Right hindlimb (tissue), 1 donor: ENCODE measurements at places on chromosomes 1 and 21.

DNA sequence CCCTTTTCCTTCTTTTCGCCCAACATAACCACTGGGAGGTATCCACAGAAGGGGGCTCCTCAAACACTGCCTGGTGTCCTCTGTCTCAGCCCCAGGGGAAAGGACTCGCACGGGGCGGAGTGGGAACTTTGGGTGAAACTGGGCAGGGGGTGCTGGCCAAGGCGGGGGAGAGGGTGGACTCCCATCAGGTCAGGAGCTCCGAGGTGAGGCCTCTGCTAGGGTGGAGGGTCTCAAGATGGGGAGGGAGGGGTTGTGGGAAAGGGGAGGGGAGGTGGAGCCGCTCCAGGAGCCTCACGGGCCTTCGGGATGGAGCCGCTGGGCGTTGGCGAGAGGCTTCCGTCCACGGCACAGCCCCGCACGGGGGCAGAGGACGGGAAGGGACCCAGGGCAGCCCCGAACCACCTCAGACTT is 43.2 kb upstream of the POFUT2 start:
- DNase-seq: peak; percentile 18

DNA sequence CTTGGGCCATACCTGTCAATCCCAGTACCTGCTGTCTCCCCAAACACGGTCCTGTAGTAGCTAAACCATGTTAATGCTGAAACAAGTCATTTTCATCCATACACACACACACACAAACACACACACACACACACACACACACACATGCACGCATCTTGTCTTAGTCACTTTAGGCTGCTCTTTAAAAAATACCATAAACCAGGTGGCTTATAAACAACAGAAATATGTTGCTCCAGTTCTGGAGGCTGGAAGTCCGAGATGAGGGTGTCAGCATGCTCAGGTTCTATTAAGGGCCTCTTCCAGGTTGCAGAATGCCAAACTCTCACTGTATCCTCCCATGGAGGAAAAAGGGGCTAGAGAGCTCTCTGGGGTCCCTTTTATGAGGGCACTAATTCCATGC is 129.9 kb downstream of the NTPCR start:
- DNase-seq: no peak

- DNase-seq: no peak
These were observed 67.5 kb upstream of the ACTRT2 start for GRCh38 chr1:2953688-2954285.

- DNase-seq: no peak
These were observed 176.8 kb upstream of the SAMSN1 start for GRCh38 chr21:14722841-14723483.

DNA sequence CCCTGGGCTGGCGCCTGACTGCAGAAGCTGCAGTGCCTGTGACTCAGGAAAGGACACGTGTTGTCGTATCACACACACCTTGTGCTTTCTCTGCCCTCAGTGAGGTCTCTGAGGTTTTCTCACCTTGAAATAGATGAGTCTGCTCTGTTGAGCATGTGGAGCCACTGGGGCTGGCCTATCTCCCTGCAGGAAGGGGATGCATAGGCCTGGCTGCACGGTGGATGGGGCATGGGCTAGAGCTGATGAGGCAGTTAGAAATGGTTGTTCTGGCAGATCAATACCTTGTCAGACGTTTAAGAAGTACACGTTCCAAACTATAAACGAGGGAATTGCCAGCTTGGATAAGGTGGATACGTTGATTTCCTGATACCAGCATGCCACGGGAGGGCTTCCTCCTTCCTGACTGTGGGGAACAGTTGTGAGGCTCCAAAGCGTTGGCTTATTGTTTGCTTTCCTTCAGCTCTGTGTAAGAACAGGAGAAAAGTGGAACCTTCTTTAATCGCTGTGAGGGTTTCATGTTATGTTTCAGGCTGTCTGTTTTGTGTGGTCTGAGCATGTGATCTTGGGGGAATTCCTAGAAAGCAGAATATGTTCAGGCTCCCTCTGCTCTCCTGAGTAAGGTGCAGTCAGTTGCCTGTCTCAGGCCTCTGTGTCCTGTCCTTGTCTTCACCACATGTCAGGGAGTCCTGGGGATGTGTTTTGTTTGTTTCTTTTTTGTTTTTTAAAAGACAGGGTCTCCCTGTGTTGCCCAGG is 44.8 kb downstream of the PCNT start:
- DNase-seq: no peak

DNA sequence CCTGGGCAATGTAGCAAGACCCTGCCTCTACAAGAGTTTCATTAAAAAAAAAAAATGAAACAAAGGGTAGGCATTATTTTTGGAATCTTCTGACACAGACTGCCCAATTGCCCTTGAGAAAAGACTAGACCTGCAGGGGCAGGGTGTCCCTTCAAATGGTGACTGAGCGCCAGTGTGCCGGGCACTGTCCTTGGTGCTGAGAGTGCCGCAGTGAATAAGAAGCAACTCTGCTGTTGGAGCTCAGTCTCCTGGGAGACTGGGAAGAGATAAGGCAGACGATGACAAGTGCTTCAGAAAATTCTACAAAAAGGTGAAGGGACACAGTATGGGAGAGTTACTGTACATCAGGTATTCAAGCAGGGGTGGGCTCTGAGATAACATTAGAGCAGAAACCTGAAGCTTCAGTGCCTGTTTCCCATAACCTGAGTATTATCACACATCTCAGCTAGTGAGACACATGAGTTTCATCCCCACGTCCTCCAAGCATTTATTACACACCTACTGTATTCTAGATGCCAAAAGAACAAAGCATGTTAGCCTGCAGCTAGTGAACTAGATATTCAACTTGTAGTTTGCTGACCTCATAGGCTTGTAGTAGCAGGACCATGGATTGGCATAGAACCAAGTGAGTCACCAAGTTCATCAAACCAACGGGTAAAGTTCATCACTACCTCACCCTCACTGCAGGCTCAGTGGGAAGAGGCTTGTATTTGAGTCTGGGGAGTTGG is 18.4 kb upstream of the RPL11 start:
- peak; percentile 43 for DNase-seq

- no peak for DNase-seq
These were observed 28.4 kb upstream of the ST6GALNAC3 start for GRCh38 chr1:76046149-76046548.

- peak; percentile 47 for DNase-seq
These were observed 36.2 kb upstream of the KCNA10 start for GRCh38 chr1:110554871-110555801.

GRCh38 chr21:36741506-36741905 is 42.6 kb downstream of the SIM2 start:
- no peak for DNase-seq

DNA sequence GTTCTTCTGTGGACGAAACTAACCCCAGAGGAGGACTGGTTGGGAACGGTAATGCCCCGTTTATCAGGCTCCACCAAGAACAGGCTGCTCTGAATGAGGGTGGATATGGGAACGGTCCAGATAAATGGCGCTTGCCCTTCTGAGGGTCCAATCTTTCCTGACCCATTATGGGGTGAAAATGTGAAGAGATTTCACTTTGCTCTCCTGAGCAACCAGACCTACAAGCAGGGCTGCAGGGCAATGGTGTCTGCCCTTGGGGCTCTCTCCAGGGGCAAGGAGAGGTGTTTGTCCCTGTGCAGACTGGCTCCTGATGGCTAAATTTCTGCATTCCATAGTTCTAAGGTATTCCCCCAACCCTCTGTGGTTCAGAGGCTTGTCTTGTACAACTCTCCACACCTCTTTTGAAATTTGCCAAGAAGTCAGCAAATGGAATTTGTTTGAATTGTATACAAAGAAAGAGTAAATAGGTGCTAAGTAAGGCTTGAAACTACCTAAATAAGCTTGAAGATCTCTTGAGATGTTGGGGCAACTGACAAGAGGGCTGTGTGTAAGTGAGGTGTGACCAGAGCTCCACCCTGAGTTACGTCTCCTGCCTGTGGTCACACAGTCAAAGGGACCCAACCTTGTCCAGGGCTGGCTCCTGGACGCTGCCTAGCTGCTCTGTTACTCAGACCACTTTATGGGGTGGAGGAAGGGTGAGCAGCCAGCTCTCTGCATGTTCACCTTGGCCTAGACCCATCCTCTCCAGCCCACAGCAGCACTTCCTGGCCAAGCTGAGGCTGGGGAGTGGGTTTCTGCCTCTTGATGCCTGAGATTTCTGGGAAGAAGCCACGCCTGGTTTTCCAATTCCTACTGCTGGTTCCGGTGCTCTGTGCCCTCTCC is 24.8 kb downstream of the SLC2A1 start:
- peak; percentile 11 for DNase-seq

DNA sequence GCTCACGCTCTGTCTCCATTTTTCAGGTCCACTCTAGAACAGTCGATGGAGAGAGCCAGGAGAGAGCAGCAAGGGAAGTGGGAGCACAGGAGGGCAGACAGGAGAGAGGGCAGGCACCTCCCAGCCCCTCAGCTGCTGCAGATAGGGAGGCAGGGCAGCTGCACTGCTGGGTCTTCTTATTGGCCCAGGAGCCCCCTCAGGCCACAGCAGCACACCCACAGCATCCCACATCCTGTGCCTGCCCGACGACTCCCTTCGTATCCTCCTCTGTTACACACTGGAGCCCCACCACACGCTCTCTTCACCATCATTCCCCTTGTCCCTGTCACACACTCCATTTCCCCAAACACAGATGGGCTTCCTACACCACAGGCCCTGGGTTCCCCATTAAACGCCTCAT is 13.7 kb upstream of the ARTN start:
- no peak for DNase-seq

GRCh38 chr1:13860031-13860430 is 160.0 kb downstream of the PRDM2 start:
- DNase-seq: no peak

DNA sequence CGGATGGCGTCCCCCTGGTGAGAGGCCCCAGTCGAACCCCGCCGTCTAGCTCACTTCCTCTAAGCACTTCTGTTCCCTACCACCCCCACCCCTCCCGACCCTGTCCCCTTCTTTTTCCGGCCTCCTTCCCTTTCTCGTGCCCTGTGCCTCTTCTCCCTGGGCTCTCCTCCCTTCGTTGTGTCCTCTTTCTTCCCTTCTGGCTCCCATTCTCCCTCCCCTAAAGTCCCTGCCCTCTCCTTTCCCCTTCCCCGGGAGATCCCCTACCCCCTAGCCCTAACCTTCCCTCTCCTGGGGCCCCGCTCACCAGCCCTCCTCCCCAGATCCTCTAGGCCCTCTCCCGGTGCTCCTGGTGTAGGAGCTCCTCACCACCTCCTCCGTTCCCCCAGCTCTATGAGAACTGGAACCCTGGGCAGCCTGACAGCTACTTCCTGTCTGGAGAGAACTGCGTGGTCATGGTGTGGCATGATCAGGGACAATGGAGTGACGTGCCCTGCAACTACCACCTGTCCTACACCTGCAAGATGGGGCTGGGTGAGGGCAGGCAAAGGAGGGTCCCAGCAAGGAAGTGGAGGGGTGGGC is 15.9 kb downstream of the BCAN start:
- no peak for DNase-seq

DNA sequence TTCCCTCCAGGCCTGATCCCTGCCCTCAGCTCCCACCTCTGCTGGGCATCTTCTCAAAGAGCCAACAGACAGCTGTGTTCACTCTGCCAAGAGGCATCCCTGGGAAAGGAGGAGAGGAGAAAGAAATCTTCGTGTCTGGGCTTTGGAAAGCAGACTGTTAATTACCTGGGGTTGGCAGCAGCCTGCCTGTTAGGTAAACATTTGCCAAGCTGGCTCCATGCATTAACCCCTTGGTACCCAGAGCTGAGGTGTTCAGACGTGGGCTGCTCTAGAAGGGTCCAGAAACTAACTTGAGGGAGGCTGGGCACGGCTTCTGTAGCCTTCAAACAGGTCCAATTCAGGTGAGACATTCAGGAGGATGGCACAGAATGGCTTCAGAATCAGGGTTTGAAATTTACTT is 8.7 kb upstream of the EXTL1 start:
- no peak for DNase-seq

DNA sequence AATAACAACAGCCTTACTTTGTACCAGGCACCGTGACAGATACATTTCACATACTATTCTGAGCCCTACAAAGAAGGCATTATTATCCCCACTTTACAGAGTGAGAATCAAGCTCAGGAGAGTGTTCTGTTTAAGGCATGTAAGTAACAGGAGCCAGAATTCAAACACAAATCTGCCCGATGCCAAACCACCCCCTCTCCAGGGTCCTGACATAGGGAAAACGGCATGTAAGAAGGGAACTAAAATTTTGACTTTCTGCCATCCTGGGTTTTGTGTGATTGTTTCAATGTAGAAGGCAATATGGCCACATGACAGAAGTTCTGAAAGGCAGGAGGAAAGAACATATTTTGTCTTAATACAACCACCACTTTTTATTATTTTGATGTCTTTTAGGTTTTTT is 5.5 kb downstream of the FUCA1 start:
- no peak for DNase-seq

GRCh38 chr1:109083923-109084322 is 6.6 kb upstream of the TMEM167B start:
- no peak for DNase-seq

- DNase-seq: no peak
These were observed 49.7 kb downstream of the SIPA1L2 start for GRCh38 chr1:232579958-232580941.

DNA sequence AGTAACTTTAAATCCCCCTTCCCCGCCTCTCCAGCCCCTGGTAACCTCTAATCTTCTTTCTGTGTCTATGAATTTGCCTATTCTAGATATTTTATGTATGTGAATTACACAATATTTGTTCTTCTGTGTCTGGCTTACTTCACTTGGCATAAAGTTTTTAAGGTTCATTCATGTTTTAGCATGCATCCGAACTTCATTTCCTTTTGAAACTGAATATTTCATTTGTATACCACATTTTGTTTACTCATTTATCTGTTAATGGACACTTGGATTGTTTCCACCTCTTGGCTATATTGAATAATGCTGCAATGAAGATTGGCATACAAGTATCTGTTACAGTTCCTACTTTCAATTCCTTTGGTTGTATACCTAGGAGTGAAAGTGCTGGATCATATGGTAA is 205.3 kb downstream of the TM2D1 start:
- no peak for DNase-seq

GRCh38 chr1:113657126-113657525 is 102.2 kb downstream of the PHTF1 start:
- no peak for DNase-seq

GRCh38 chr1:234018816-234019215 is 114.3 kb downstream of the SLC35F3 start:
- DNase-seq: no peak

GRCh38 chr1:220879509-220880361 is 492 bp downstream of the HLX start:
- peak; percentile 82 for DNase-seq

DNA sequence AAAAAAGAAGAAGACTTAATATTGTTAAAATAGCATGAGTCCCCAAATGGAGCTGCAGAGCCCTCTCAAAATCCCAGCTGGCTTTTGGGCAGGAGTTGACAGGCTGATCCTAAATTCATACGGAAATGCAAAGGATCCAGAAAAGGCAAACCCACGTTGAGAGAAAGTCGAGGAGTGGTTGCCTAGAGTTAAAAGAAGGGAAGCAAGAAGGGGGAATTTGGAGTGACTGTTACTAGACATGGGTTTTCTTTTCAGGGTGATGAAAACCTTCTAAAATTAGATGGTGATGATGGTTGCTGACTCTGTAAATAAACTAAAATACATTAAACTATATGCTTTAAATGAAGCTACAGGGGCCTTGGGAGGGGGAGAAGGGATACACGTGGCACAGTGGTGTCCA is 1.6 kb downstream of the DNMT3L start:
- no peak for DNase-seq
